Type B pancreatic cell (in vitro differentiated cells): ENCODE measurements at places on chromosomes 16 and 17. TPM values are rescaled to one million over a fixed set of nuclear protein-coding genes. Genes with fewer than 3 reads are reported as not detected.

- DNase-seq, result no peak
These were observed 15.0 kb upstream of the SLC16A11 start for GRCh38 chr17:7058831-7059447.

GRCh38 chr16:50301626-50302471 lies 35.5 kb downstream of the ADCY7 start:
- DNase-seq, result peak; percentile 53

DNA sequence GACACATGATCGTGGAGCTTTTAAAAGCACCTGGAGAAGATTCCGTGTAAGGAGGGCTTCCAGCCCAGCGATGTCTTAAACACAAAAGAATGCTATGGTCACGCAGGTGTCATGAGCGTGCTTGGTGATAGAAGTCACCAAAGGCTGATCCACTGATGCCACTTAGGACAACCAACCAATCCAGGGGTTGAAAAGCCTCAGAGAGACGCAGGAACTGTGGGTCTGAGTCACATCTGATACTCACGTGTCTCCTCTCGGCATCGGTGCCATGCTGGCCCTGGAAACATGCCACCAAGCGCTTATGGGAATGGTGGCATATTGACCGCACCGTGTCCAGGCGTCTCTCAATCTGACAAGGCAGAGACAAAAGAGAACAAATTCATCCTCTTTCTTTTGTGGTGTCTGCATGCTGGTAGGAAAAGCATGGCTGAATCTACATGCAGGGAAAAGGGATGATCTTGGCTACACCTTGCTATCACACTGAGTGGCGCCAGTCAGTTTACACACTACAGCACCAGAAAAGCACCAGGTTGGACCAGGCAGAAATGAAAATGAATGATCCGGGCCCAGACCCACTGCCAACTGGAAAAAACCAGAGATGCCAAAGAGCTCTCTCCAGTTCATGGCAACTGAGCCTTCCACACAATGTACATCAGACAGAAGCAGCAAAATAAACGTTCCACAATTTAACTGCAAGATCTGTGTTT lies 38.0 kb downstream of the ARHGAP17 start:
- no peak for DNase-seq

- DNase-seq, result no peak
These were observed 26.2 kb upstream of the NGFR start for GRCh38 chr17:49468811-49469385.

GRCh38 chr17:78154903-78155811 lies 9.0 kb downstream of the C17orf99 start:
- no peak for DNase-seq

DNA sequence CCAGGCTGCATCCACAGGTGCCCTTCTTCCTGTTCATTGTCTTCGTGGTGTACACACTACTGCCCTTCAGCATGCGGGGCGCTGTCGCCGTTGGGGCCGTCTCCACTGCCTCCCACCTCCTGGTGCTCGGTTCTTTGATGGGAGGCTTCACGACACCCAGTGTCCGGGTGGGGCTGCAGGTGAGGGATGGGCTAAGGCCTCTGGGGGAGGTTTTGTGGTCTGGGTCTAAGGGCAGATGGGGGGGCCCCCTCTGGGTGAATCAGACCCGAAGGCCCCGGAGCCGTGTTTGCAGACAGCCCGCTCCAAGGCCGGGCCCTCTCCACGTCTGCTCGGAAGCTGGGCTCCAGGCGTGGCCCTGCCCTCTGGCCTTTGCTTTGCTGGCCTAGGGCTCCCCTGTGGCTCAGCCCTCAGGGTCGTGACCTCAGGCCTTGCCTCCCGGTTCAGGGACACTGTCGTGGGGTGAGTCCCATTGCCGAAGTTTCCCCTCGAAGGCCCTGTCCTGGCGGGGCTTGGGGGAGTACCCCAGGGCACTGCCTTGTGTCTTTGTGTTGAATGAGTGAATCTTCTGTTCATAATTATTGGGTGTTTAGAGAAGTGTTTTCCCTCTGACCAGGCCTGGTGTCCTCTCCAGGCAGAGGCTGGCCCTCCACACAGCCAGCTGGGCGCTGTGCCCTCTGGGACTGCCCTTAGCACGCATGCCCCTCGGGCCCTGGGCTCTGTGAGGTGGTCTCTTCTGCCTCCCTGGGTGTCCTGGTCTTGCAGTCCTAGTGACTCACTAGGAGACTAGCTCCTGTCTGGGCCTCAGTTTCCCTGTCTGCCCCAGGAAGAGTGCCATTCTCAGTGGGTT lies 25.6 kb downstream of the ADCY7 start:
- no peak for DNase-seq

DNA sequence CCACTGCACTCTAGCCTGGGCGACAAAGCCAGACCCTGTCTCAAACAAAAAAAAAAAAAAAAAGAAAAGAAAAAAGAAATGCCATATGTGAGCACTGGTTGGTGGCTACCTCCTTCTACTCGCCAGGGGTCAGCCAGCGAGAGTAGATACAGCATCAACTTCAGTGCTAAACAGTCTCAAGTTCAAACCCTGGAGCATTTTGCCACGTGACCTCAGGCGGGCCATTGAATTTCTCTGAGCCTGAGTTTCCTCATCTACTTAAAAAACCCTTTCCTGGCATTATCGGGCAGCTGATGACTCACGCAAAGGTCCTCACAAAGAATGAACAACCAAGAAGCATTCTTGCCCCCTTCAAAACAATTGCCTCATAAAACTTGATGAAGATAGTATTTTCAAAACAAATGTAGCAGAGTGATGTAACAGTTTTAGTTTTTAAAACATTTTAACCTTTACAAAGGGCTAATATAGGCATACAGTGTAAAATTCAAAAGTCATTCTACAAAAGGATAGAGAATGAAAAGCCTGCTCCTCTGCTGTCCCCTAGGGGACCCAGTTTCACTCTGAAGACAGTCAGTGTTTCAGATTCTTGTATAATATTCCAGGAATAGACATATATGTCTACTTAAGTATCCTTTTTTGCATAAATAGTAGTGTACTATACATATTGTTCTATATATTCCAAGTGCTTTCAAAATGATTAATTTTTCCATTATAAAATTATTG lies 28.4 kb downstream of the DNAH2 start:
- no peak for DNase-seq

DNA sequence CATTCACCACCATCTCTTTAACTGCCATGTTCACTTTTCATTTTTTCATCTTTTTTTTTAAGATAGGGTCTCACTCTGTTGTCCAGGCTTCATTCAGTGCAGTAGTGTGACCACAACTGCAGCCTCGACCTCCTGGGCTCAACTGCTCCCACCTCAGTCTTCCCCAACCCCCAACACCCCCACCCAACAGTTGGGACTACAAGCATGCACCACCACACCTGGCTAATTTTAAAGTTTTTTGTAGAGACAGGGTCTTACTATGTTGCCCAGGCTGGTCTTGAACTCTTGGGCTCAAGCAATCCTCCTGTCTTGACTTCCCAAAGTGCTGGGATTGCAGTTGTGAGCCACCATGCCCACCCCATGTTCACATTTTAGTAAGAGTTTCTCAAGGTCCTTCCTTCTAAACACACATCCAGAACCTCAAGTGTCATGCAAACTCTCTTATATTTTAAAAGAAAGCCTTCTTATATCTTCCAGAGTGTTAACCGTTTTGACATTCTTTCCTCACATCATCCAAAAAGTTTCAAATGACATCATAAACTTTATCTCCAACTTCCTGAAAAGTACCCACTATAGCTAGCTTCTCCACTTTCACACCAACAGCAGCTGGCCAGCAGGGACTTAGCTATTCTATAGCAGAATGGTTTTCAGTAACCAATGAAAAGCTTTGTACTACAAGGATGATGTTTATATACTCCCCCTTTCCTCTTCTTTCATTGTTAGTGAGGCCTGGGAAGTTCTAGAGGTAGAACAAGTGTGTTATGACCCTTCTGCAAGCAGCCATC lies 49.3 kb downstream of the TRAF4 start:
- no peak for DNase-seq

GRCh38 chr16:85602402-85603202 lies 10.5 kb upstream of the GSE1 start:
- DNase-seq, result no peak

DNA sequence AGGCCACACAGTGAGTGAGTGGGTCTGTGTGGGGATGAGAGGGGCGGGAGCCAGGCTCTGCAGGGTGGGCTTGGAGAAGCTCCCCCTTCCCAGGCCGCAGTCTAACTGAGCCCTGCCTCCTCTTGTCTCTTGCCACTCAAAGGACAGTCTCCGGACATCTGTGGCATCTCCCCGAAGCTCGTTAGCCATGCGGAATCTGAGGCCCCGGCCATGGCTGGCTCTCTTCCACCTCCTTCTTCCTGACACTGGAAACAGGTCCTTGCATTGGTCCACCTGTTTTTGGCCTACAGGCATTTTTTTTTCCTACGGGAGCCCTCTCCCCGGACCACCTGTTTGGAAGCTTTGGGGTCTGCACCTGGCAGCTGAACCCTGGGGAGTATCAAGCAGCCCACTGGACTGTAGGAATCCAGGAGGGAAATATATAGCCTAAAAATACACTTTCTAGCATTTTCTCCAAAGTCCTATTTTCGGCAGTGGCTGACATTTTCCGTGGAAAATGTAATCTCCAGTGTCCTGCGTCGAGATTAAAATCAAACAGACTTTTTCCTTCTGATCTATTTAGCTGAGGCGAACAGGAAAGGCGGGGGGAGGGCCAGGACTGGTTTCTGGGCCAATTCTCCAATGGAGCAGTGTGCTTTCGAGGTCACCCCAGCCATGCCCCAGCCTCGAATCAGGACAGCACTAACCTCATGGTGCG lies 9.1 kb downstream of the ATP2A3 start:
- DNase-seq, result no peak

GRCh38 chr17:41177727-41178271 lies at the start of gene KRTAP4-2:
TSS of gene KRTAP4-2 (minus strand) at chr17:41178221. CDS start at chr17:41178164, 57 bp downstream.
- no peak for DNase-seq

GRCh38 chr17:1752425-1753262 lies 9.2 kb upstream of the SERPINF1 start:
- no peak for DNase-seq

DNA sequence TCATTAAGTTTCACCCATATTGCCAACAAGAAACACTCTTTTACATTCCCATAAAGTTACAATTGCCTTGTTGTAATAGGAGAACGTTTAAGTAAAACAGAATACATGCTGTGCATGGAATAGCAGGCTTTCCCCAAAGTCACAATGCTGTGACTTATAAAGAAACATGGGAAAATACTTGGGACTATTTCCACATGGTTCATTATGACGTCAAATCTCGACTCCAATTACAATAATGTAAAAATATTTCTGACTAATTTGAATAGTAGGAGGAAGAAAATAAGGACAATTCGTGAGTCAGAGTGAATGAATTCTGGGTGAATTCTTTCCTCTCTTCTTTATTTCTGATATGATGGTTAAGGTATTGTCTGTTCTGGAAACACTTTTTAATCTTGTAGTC lies 52.8 kb downstream of the CDH11 start:
- no peak for DNase-seq

Gene SPATA32
- total RNA-seq, result not detected in 2 replicates

Gene CES5A
- not detected in 2 replicates for total RNA-seq

Gene MYCBPAP
- total RNA-seq, result 0.88 and 4.1 TPM in 2 replicates

Gene G6PC1
- total RNA-seq, result 1.5 and 2.9 TPM in 2 replicates

Gene CDRT15
- not detected in 2 replicates for total RNA-seq
